ENCODE measurements at places on chromosomes 2 and 18. TPM values are rescaled to one million over a fixed set of nuclear protein-coding genes. Genes with fewer than 3 reads are reported as not detected.
A peak's percentile ranks its signal among the peaks of the same experiment; 100 is the strongest.

Gene KCNS3
- 6.7 TPM for total RNA-seq

DNA sequence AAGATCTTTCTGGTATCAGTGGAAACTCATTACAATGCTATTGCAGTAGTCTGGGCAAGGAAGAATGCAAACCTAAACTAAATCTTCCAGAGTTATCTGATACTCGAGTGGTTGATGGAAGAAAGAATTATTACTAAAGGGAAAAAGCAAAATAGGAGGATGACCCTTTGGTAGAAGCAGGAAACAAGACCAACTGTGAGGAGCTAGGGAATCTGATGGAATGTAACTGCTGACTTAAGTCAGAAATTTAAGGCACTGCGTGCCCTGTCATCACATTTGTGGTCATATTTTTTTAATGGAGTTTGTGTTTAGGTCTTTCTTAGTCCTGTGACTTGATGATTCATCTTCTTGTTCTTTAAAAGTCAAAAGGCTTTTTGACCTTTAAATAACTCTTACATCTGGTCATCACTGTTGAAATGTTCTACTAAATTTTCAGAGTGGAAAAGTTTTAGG is 36.5 kb upstream of the ARMC9 start:
- peaks cover 7% of the 10 kb centered on the region for H3K4me1 ChIP-seq
- H3K27ac ChIP-seq: peak overlapping the region; percentile 55
- H3K36me3 ChIP-seq: peaks cover 13% of the 10 kb centered on the region
- H3K27me3 ChIP-seq: no peaks in the 10 kb centered on the region

GRCh38 chr2:196160101-196160500 is 11.3 kb downstream of the STK17B start:
- H3K27ac ChIP-seq: no peak overlapping the region
- no peak overlapping the region for H3K4me3 ChIP-seq
- no peak for DNase-seq

DNA sequence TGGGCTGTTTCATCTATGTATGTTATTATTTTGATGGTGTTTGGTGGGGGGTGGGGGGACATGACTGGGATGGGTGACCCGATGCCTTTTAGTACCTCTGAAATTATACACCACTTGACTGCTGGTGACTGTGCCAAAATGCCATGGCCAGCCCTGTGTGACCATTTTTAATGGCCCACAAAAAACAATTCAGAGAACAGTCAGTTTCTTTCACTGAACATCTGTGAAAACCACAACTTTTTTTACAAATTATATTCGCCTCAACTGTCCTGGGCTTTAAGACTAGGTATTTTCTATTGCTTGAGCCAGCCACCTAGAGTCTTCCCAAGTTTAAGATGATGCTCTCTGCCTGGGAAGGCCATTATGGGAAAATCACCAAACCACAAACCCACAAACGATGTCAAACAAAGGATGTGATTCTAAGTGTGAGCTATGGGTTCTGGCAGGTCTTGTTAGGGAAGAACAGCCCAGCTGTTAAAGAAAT is 33.9 kb downstream of the FN1 start:
- no peaks in the 10 kb centered on the region for H3K27me3 ChIP-seq
- peaks cover 92% of the 10 kb centered on the region for H3K36me3 ChIP-seq
- H3K4me1 ChIP-seq: peaks cover 14% of the 10 kb centered on the region
- no peak overlapping the region for H3K4me3 ChIP-seq

Gene HOXD12
- not detected for total RNA-seq

DNA sequence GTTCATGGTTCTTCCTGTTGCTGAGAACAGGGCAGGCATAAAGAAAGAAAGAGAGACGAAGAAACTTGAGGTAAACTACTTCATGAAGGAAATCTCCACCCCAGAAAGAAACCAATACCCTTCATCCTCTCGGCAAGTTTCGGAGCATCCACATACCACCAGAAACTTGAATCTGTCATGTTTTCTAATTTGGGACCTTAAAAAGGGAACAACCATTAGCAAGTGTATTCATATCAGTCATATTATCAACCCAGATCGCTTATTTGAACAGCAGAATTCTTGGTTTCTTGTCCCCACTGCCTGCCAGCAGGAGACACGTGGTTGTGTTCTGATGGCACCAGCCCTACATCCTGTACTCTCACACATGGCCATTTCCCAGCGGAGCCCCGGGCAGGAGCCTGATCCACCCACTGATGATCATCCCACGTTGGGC is 53.2 kb upstream of the FZD7 start:
- H3K36me3 ChIP-seq: no peaks in the 10 kb centered on the region
- no peaks in the 10 kb centered on the region for H3K4me1 ChIP-seq
- no peak overlapping the region for H3K4me3 ChIP-seq
- no peak for DNase-seq
- H3K27ac ChIP-seq: no peak overlapping the region

GRCh38 chr2:61774351-61774750 is 79.5 kb downstream of the FAM161A start:
- H3K36me3 ChIP-seq: no peaks in the 10 kb centered on the region
- no peaks in the 10 kb centered on the region for H3K4me1 ChIP-seq
- H3K27ac ChIP-seq: no peak overlapping the region
- DNase-seq: no peak
- H3K4me3 ChIP-seq: no peak overlapping the region
- H3K27me3 ChIP-seq: no peaks in the 10 kb centered on the region

DNA sequence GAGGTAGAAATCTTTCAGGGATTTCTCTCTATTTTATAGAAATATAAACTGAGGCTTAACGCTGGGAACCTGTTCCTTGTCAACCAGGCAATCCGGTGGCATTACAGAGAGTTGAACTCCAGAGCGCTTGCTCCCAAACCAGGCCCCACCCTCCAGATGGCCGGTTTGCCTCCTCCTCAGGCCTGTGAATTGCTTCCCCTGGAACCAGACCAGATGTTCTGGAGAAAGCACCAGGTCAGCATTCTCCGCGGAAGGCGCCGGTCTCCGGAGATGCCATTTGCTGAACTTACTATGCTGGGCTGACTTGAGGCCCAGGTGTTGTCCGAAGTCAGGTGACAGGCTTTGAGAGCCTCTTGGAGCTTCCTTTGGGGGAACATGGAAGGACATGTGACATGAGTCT is 17.2 kb downstream of the TNP1 start:
- H3K27ac ChIP-seq: no peak overlapping the region
- no peaks in the 10 kb centered on the region for H3K27me3 ChIP-seq
- peak; percentile 66 for DNase-seq
- peaks cover 2% of the 10 kb centered on the region for H3K4me1 ChIP-seq
- H3K4me3 ChIP-seq: no peak overlapping the region

DNA sequence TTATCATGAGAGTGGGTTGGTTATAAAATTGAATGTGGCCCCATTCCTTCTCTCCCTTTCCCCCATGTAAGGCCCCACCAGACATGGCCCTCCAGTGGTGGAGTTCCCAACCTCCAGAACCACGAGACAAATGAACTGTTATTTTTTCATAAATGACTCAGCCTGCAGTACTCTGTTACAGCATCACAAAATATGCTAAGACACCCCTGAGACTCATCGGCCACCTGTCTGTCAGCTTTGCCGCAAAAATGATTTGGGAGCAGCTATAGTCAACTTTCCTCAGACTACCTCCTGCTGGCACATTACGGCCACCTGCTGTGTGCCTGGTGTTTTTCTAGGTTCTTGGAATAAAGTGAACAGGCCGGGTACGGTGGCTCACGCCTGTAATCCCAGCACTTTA is 21.4 kb upstream of the C1QL2 start:
- no peak overlapping the region for H3K4me3 ChIP-seq
- H3K36me3 ChIP-seq: no peaks in the 10 kb centered on the region
- H3K27ac ChIP-seq: no peak overlapping the region
- no peaks in the 10 kb centered on the region for H3K27me3 ChIP-seq
- DNase-seq: no peak

Gene KYNU
- 2.3 TPM for total RNA-seq

GRCh38 chr18:79587226-79587741 is 92.3 kb upstream of the CTDP1 start:
- H3K27me3 ChIP-seq: no peaks in the 10 kb centered on the region
- H3K4me1 ChIP-seq: peaks cover 11% of the 10 kb centered on the region
- peak overlapping the region; percentile 94 for H3K27ac ChIP-seq
- DNase-seq: no peak
- H3K36me3 ChIP-seq: no peaks in the 10 kb centered on the region
